ENCODE measurements at places on chromosomes 2 and 18.

- no peak for DNase-seq
Measured at GRCh38 chr18:69414184-69414583, 13.5 kb downstream of the DOK6 start.

- no peak for DNase-seq
Measured at GRCh38 chr2:23565374-23565773, 180.4 kb downstream of the KLHL29 start.

DNA sequence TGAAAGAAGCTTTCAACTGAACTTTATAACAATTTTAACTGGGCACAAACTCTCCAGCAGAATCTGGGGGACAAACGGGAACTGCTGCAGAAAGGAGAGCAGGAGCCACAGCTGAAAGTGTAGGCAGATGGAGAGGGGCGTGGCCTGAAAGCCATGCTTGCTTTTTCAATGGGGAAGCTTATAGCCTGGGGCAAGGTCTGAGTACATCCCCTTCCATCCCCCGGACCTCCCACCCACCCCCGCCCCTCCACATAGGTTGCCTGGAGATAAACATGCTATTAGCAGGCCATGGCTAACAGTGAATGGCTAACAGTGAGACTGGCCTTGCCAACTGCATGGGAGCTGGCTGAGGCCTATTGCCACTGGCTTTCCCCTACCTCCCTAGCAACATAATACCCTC is 317.9 kb upstream of the TANK start:
- DNase-seq = no peak

GRCh38 chr18:46427216-46427995 is 229.6 kb downstream of the LOXHD1 start:
- no peak for DNase-seq

DNA sequence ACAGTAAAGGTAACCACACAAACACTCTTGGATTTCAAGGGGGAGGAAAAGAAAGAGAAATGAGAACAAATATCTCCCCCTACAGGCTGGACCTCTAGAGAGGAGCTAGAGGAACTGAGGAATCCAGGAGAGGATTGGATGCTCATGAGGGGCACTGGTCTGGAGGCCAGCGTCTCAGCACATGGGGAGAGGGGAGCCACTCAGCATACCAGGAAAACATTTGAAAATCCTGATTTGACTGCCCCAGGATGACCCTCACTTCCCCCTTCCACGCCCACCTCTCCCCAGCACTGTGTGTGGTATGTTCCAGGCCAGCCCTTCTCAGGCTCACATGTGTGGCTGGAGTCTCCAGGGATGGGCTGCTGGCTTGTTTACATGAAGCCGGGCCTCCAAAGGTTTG is 396.8 kb upstream of the ID2 start:
- no peak for DNase-seq

- DNase-seq = no peak
Measured at GRCh38 chr18:50372743-50373142, 2.1 kb upstream of the SKA1 start.

DNA sequence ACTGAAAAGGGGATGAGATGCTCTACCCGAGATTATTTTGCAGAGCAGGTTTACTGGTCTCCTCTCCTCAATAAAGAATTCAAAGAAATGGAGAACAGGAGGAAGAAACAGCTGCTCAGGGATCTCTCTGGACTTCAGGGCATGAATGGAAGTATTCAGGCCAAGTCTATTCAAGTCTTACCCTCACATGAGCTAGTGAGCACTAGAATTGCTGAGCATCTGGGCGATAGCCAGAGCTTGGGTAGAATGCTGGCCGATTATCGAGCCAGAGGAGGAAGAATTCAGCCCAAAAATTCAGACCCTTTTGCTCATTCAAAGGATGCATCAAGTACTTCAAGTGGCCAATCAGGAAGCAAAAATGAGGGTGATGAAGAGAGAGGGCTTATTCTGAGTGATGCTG is 60.0 kb downstream of the PIKFYVE start:
- DNase-seq = no peak

GRCh38 chr2:48207201-48207641 is 300.9 kb upstream of the FBXO11 start:
- no peak for DNase-seq

- DNase-seq = no peak
Measured at GRCh38 chr18:8571399-8571798, 37.8 kb upstream of the RAB12 start.

DNA sequence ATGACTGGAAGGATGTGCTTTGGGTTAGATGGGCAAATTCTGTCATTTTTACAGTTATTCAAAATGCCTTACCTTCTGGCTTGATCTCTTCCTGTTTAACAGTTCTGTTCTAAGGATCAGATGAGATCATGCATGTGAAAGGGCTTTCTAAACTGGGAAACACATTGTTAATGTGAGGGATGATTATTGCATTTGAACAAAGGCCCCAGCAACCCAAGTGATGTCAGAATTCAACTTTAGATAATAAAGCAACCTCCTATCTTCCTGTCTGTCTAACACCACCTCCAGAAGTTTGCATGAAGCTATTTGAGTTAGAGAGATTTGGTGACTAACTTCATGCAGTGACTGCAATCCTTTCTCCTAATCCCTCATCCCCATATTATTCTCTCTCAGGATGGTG is 77.8 kb upstream of the B3GNT2 start:
- DNase-seq = no peak

- no peak for DNase-seq
Measured at GRCh38 chr2:203631068-203631757, 75.2 kb upstream of the CD28 start.

GRCh38 chr2:4791488-4791887 is 900.7 kb upstream of the SOX11 start:
- no peak for DNase-seq

GRCh38 chr2:24538720-24539119 is 47.7 kb downstream of the NCOA1 start:
- no peak for DNase-seq

DNA sequence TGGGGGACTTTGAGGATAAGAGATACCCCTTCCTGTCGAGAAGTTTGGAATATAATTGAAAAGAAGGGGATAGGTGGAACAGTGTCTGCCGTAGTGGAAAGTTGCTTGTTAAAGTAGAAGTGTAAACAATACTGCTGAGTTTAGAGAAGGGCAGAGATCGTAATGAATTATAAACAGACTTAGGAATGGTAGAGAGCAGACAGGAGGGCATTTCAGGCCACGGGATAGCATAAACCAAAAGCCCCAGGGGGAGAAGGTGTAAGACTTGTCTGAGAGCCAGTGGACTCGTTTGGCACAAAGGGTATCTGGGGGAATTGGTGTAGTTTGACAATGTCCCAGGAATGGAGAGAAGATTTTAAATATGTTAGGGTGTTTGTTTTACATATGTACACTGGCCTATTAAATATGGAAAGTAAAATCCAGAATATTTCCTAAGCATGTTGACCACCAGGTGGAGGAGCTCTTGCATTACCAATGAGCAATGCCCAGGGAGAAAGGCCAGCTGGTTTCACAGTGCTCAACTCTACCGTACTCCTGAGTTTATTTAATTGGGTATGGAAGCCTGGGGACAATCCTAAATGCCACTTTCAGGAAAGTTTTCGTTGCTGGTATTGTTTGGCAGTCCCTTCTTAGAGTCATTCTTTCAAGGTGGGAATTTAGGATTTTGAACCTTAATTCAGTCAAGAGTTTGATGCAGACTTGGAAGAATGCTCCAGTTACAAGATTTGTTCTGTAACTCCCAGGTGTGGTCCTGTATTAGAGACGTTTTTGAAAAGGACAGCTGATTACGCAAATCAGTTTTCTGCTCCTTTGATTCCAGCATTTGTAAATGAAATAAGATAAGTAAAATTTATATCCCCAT is 7.5 kb downstream of the COPS8 start:
- DNase-seq = no peak

- no peak for DNase-seq
Measured at GRCh38 chr2:18398833-18399232, 161.6 kb downstream of the RDH14 start.

DNA sequence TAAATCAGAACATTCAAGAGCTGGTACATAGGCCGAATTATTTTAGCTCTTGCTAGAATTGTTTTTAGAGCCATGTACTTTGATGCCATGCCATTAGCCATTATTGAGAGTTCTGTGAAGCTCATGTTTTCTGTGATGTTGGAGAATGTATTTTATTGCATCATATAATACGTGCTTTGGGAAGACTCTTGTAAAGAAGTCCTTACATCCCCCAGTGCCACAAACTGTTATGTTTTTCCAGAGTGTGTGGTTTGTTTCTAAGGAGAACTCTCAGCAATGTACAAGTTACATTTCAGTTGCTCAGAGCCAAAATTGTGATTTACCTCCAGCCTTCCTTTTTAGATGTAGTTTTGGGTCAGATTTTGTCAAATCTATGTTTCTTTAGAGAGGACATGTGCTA is 148.6 kb downstream of the HAUS1 start:
- no peak for DNase-seq

DNA sequence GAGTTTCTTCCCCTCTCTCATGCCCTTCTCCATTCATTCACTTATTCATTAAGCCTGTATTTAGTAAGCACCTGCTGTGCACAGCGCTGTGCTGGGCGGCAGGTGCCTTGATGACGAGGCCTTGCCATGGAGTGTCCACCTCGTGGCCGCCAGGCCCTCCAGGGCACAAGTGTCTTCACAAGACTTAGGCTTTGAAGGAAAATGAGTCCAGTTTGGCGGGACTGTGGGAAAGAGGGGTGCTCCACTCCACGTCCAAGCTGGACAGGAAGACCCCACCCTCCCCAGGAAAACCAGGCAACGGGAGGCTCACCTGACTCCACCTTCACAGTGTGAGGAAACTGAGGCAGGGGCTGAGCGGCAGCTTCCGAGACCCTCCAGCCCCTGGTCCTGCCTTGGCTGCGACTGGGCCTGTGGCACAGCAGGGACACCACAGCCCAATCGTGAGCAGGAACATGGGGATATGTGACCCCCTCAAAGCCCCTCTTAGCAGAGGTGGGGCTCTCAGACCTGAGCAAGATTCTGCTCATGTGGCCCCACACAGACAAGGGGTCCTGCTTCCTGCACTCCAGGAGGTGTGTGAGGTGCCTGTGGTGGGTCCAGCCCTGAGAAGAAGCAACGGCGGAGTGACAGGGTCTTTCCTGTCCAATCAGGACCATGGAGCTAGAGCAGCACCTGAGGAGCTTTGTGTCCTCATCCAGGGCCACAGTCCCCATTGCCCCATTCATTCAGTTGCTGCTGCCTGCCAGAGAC is 110.3 kb upstream of the ODC1 start:
- DNase-seq = no peak

DNA sequence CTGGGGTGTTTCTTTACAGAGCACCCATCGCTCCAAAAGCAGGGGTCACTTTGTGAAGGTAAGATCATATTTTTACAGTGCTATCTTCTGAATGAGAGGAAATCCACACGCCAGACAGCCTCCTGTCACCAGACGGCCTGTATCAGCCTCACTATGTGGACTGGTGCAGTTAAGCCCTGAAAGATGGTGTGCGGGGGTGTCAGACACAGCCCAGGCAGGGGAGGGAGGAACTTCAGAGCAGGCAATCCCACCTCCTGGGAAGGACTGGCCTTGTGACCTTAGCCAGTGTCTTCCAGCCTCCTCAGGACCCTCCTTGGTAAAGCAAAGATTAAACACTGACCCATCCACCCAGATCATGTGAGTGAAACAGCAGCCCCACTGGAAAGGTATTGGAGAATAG is 249.4 kb upstream of the CTAGE1 start:
- DNase-seq = no peak

DNA sequence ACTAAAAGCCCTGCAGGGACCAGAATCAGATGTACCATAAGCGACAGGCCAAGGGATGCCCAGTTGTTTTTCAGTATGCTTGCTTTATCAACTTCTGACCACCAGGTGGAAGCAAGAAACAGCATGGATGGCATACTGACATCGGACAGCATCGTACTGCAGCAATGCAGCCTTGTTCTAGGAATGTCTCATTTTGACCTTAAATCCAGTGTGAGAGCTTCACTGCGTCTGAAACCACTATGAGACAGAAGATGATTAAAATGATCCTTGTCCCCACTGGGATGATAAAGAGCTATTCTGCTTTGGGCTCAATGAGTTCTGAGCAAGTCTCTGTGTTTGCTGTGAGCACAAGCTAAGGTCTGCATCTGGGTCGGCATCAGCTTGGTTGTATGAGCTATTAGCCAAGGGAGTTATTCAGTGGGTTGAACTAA is 54.3 kb downstream of the CDK15 start:
- peak; percentile 59 for DNase-seq

GRCh38 chr2:112699984-112700667 is 20.7 kb upstream of the NT5DC4 start:
- DNase-seq = no peak

GRCh38 chr18:3405713-3406112 is 44.3 kb upstream of the TGIF1 start:
- DNase-seq = no peak

- no peak for DNase-seq
Measured at GRCh38 chr2:153808679-153809078, 63.0 kb upstream of the GALNT13 start.

GRCh38 chr2:236664136-236664535 is 94.5 kb downstream of the ACKR3 start:
- DNase-seq = no peak

GRCh38 chr18:56488739-56489138 is 149.7 kb downstream of the TXNL1 start:
- no peak for DNase-seq

- no peak for DNase-seq
Measured at GRCh38 chr2:224570328-224570993, 14.7 kb downstream of the CUL3 start.

GRCh38 chr2:29475499-29475898 is 360.3 kb downstream of the CLIP4 start:
- DNase-seq = no peak

- DNase-seq = no peak
Measured at GRCh38 chr2:237380768-237381167, 33.2 kb downstream of the COL6A3 start.

DNA sequence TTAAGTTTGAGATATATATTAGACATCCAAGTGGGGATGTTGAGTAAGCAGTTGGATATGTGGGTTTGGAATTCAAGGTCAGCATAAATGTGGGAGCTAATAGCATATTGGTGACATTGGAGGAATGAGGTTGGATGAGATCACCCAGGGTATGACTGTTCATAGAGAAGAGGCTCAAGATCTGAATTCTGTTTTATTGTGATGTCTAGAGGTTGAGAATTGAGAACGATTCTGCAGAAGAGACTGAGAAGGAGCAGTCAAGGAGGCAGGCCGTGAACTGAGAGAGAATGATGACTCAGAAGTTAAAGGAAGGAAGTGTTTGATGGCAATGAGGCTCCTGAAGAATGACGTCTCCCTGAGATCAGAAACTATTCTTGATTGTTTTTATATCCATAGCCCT is 5.9 kb downstream of the SERPINB11 start:
- no peak for DNase-seq

- DNase-seq = no peak
Measured at GRCh38 chr2:74000666-74001065, 16.0 kb downstream of the TET3 start.

DNA sequence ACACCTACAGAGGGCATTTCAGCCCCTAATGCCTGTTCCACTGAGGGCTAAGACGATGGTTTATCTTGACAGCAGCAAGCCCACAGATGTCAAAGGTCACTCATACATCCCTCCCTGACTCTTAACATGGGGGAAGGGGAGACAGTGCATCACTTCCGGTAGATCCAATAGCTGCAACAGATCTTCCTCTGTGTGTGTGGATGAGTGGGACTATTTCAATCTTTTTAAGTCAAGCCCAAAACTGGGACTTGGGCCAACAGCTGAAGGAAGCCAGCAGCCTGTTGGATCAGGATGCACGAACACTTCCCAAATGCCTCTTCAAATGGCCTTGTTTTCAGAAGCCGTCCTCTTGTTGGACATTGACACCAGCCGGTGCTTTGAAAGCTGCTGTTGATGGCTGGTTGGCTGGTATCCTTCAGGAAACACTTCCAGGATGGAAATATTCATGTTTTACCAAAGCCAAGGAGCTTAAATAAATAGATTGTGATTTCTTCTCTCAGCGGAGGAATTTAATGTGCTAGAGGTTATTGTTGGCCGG is 59.2 kb downstream of the IL1R2 start:
- no peak for DNase-seq

Data from CD4-positive, alpha-beta T cell treated with Interleukin-21 for 1 hour (primary cell).